ENCODE measurements at places on chromosomes 4 and X.

DNA sequence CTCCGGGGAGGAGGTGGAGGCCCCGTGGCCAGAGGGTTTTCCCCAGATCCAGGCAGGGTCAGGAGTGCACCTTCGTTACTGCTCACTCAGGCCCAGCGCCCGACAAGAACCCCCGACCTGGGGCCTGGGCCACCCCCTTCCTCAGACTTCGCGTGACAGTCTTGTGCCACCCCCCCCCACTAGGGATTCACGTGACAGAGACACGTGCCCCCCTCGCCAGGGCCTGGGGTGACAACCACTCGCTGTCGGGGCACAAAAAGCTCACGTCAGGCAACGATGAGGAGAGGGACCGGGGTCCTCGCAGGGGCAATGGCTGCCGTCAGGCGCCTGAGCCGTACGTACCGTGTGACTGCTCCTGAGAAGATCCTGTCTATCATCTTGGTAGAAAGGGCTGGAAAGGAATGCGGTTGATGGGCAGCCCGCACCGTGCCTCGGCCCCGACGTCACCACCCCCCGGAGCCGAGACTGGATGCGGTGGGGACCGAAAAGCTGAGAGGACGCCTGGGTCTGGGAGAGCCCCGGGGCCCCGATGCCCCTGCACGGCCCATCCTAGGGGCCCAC is 23.0 kb upstream of the GTPBP6 start:
- DNase-seq, result no peak

DNA sequence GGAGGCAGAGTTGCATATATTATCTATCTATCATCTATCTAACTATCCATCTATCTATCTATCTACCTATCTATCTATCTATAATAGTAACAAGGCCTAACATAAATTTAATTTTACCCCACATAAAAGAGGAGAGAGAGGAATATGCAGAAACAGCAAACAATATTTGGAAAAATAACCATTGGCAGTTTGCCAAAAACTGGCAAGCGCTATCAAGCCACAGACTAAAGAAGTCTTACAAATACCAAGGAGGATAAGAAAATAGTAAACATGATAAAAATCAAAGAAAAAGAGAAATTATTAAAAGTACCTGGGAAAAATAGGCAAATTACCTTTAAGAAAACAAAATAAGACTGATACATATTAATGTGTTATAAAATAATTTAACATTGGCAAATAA is 230.8 kb downstream of the CPXCR1 start:
- no peak for DNase-seq

DNA sequence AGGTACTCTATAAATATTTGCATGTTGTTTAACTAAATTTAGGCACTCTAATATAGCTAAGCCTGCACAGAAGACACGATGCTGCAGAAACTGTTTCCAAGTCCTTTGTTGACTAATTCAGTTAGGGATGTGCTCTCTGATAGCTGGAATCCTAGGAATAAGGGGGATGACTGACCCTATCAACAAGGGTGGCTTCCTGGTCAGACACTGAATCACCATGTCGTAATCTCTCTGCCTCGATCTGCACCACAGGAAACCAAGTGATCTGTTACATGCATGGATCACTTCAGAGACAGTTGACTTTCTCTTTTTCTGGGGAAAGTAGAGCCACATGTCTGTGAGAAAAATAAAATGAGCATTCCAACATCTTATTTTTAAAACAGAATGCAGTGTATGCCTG is 169.1 kb downstream of the GUCY2F start:
- no peak for DNase-seq

- no peak for DNase-seq
Measured at GRCh38 chr4:88759039-88759894, 61.6 kb upstream of the NAP1L5 start.

- no peak for DNase-seq
Measured at GRCh38 chrX:23103546-23103945, 103.8 kb downstream of the DDX53 start.

DNA sequence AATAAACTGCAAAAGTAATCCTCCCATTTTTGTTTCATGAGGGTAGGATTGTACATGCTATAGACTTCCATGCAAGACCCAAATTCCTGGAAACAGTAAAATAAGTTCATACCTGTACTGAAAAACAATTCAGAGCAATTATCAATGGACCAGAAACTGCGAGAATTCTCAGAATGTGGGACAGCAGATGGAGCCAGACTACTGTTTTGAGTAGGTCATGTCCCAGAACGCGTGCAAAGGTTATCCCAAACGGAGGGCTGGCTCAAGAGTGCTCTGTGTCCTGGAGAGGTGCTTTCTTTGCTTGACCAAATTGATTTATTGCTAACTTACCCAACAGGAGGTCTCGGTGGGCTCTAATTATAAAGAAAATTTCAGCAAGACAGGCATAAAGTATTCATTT is 1.7 kb upstream of the MAGEH1 start:
- DNase-seq, result no peak

GRCh38 chr4:185346975-185347601 is 48.6 kb downstream of the LRP2BP start:
- DNase-seq, result no peak

DNA sequence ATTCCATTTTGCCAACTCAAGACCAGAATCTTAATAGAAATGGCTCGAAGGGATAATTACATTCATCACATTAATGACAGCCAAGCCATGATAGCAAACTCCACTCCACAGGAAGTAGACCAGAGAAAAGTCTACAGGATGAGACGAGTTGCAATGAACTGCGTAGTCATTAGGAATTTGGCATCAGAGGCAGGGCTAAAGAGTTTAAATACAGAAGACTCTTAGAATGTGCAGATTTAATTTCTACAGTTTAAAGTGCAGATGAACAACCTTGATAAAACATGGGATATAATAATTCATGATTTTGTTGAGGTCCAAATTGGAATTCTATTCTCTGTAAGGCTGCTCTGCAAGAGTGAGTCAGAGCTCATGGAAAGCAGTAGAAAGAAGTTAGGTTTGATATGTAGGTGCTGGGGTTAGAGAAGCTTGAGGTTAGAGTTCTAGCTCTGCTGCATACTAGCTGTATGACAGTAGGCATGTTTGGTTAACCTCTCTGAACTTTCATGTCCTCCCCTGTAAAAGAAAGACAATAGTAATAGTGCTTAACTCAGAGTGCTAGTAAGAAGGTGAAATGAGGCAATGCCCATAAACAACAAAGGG is 32.2 kb downstream of the LNX1 start:
- DNase-seq, result no peak

GRCh38 chrX:40278340-40279090 is 180.8 kb upstream of the BCOR start:
- DNase-seq, result no peak

- no peak for DNase-seq
Measured at GRCh38 chrX:21798677-21799219, 40.7 kb upstream of the MBTPS2 start.

GRCh38 chr4:30721185-30722091 is 1.3 kb downstream of the PCDH7 start:
- DNase-seq, result no peak

DNA sequence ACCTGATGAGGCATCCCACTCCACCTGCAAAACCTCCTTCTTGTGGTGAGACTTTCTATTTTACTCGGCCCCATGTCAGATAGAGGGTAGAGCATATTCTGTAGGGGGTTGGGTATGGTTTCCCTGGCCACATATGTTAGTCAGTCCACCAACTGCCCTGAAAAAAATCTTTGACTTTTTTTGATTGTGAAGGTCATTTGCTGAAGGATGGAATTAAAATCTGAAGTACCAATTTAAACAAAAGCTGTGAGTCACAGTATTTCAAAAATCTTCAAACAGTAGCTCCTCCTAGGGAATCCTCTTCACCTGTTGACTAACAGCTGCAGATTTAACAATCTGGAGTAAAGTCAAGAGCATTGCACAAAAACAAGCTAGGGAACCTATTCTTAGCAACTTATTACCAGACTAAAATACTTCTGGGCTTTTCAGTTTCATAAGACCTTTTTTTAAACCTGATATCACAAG is 8.0 kb upstream of the CCDC110 start:
- no peak for DNase-seq

- no peak for DNase-seq
Measured at GRCh38 chr4:3386526-3386925, 55.2 kb upstream of the HGFAC start.

DNA sequence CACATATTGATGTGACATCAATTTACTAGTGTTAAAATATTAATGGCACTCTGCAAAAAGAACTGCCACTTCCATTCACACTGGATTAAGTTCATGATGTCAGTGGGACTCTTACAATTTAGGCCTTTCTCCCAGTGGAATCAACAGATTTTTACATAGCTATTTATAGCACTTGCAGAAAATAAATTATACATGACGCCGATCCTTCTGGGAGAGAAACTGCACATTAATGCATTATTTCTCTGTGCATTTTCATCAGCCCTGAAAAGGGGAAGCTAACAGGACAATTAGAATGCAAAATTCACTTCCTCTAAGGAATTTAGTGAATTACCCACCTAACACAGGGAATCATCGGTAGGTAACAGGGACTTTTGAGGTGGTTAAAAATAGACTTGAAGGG is 15.7 kb downstream of the LGI2 start:
- no peak for DNase-seq

DNA sequence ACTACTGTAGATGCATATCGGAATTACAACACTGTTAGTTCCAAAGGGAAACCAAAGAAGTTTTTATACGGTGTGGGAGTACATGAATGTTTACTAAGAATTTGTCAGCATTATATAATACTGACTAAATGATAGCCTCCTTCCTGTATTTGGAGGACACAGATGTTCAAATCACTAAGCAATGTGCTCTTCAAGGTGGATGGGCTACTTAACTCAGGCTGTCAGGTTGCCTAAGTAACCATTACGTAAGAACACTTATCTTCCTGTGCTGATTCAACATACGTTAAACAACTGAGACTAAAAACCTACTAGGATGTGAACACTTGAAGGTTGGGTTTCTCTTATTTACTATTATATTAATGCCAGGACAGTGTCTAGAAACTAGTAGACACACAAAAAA is 81.9 kb upstream of the HPGD start:
- DNase-seq, result no peak

DNA sequence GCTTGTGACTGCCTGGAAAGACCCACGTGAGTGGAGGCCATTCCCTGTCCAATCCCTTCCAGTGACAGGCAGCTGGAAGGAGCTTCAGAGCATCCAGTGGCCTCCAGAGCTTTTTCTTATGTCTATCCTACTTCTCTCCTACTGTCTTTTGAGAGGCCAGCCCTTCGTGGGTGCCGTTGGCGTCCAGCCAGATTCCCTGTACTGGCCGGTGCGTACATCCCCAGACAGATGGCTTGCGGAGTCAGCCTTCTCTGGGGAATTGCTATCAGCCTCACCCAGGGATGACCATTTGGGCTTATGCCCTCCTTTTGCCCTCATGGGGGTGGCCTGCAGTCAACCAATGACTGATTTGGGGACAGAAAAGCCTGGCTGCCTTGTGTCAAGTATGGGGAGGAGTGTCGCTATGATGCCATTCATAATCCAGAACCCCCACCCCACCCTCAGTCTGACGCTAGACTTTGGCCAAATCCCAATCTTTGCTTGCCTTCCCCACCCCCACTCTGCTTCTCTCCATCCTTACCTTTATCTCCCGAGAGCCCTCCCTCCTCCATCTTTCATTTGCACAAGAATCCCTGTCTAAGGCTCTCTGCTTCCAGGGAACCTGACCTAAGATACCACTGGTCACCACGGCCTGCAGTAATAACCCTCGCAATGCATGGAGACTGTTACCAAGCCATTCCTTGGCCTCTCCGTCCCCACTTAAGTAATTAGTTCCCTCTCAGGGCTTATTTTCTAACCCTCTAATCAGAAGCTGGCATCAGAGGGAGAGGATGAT is 150.3 kb upstream of the BCOR start:
- no peak for DNase-seq

- DNase-seq, result no peak
Measured at GRCh38 chr4:111064342-111064993, 441.6 kb upstream of the PITX2 start.

DNA sequence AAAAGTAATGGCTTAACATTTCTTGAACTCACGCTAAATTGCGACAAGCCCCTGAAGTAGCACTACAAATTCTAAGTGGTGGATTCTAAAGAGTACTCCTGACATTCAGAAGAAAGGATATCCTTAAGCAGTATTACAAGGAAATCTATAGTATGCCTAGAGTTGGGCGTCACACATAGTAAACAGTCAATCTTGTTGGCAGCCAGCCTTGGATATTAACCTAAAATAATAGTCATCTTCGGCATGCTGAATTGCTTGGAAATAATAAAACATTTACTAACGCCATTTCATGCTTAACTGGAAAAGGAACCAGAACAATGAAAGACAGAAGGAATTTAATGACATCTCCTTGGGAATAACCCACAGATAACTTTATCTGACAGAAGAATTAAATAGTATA is 18.6 kb downstream of the ATP8A1 start:
- no peak for DNase-seq

DNA sequence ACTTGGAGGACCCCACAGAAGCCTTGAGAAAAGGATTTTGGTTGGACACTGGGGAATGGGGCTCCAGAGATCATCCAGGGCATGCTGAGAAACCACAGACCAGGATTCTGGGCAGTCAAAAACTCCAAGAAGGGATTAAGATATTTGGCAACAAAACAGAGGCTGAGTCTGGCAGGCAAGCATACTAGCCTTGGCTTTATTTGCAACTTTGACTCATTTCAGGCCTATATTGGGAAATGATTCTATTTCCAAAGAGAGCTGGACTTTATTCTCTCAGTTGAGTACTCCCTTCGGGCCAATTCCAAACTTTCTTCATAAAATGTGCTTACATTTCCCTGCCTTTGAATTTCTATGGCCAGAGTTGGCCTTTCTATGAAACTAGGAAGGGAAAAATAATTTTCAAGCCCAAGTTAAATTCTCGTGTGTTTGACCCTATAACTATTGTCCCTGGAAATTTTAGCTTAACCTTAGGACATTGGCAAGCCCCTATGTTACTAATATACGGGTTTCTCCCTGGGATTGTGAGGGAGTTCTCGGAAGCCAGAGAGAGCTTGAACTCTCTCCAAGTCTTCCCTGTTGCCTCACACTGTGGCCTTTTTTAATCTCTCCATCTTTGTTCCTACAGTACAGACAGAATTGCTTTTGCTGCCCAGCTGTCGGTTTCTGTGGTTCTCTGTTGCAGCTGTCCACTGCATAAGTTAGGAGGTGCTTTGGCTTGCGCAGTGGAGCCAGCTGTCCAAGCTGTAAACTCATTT is 112.6 kb upstream of the FAM9A start:
- no peak for DNase-seq

DNA sequence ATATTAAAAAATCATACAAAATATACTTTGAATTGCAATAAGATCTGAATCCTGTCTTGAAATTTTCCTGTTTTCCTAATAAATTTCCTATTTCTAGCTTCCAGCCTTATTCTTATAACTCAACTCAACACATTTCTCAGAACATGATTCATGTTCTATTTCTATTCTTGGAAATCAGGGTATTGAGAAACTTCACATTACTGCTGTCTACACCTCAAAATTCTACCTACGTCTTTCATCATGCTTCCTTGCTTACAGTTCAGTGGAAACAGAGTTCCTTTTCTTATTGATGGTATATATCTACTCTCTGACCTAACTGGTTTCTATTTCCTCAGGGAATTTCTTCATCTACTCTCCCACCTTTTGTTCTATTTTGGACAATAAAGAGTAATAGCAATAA is 2139.0 kb downstream of the ARAP2 start:
- DNase-seq, result no peak

GRCh38 chr4:119627267-119628255 is 1.0 kb downstream of the PDE5A start:
- peak; percentile 28 for DNase-seq

GRCh38 chr4:95505151-95505550 is 43.6 kb downstream of the UNC5C start:
- DNase-seq, result no peak

- no peak for DNase-seq
Measured at GRCh38 chr4:62627671-62628070, 1427.5 kb downstream of the ADGRL3 start.

GRCh38 chr4:87236861-87237260 is 16.4 kb upstream of the KLHL8 start:
- no peak for DNase-seq

Data from stimulated activated CD4-positive, alpha-beta T cell treated with anti-CD3 and anti-CD28 coated beads, TNF-alpha, amount 100 ng/mL, for 48 hours (primary cell).